ENCODE measurements at places on chromosomes 13 and 19. TPM values are rescaled to one million over a fixed set of nuclear protein-coding genes. Genes with fewer than 3 reads are reported as not detected.

Gene MEX3D
- total RNA-seq = 105 TPM

Gene S1PR4
- total RNA-seq = not detected

Gene ZNF473
- total RNA-seq = 15.5 TPM

Gene POSTN
- 0.31 TPM for total RNA-seq

Gene UQCRFS1
- 52.4 TPM for total RNA-seq

Gene PROZ
- not detected for total RNA-seq

Gene CD79A
- 1.0 TPM for total RNA-seq

Gene LYPD3
- not detected for total RNA-seq

Gene SERPINE3
- not detected for total RNA-seq

Gene FUT2
- not detected for total RNA-seq

Gene NKPD1
- not detected for total RNA-seq

- peak; percentile 41 for DNase-seq
These were observed 16.1 kb downstream of the LGALS16 start for GRCh38 chr19:39671739-39672363.

- peak; percentile 62 for DNase-seq
These were observed 20.4 kb upstream of the ZNF91 start for GRCh38 chr19:23415561-23416191.

DNA sequence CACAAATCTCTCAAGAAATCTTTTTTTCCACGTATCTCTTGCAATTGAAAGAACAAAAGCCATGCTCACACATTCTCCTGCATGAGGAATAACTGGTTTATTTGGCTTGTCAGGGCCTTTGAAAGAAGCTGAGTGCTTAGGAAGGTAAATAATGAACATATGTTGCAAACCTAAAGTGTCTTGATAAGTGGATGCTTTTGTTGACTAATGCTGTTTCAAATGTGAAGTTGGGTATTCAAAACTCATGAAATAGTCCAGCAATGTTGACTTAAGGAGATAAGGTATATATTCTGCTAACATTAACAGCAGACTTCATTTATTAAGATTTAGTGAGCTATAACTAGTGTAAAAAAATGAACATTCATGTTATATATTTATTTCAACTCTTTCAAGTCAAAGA is 1792.7 kb upstream of the MIR17HG start:
- no peak for DNase-seq

DNA sequence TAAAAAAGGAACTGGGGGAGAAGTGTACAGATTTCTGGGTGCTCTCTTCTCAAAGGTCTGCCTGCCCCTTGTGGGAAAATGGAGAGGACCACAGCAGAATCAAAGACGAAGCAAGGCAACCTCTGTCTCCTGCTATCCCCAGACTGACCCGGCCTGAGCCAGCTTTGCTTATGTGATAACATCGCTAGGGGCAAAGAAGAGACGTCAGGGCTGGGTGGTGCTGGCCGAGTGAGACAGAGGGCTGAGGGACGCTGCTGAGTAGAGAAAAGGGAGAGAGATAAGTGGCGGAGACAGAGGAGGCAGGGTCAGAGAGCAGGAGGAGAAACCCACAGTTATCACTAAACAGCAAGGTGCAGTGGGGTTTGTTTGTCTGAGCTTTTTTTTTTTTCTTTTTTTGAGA is 4.6 kb upstream of the MUC16 start:
- no peak for DNase-seq

- DNase-seq = no peak
These were observed 609 bp downstream of the ZAR1L start for GRCh38 chr13:32314271-32315237.

DNA sequence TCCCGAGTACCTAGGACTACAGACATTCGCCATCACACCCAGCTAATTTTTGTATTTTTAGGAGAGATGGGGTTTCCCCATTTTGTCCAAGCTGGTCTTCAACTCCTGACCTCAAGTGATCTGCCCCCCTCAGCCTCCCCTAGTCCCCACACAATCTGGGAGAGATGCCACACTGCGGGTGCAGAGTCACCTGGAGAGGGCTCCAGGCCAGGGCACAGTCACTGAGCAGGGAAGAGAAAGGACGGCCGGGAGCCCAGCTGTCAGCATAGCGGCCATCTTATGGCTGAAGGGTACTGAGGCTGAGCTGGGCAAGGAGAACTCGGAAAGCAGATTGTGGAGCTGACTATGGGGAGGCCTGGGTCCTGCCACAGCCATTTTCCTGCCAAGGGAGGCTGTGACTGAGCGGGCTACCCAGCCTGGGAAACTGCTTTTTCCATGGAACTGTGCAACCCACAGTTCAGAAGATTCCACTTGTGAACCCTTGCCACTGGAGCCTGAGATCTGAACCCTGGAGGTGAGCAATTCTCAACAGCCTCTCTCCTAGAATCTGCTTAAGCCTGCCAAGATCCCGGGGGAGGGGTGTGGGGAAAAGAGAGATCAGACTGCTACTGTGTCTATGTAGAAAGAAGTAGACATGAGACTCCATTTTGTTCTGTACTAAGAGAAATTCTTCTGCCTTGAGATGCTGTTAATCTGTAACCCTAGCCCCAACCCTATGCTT is 109.2 kb downstream of the ZNF486 start:
- no peak for DNase-seq

- no peak for DNase-seq
These were observed 41.0 kb downstream of the KL start for GRCh38 chr13:33057019-33057780.

DNA sequence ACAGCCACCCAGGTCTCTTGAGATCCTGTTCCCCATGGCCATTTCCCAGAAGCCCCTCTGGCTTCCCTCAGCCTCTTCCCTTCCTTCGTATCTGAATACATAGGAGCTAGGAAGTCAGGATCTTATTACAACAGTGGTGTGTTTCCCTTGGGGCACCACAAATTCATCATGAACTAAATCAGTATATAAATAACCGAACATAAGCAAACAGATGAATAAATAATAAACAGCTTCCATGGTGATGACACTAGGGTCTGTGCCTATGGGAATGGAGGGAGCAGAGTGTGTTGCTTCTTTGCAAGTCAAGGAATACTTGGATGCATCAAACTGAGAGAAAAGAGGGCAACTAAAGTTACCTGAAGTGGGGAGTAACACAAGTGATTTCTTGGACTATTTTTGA is 527.6 kb downstream of the LMO7 start:
- DNase-seq = no peak

GRCh38 chr13:109875746-109876145 is 89.4 kb upstream of the IRS2 start:
- DNase-seq = no peak

- no peak for DNase-seq
These were observed 45.7 kb downstream of the C1QTNF9 start for GRCh38 chr13:24355103-24355502.

GRCh38 chr13:109762791-109763190 is 23.6 kb downstream of the IRS2 start:
- no peak for DNase-seq

DNA sequence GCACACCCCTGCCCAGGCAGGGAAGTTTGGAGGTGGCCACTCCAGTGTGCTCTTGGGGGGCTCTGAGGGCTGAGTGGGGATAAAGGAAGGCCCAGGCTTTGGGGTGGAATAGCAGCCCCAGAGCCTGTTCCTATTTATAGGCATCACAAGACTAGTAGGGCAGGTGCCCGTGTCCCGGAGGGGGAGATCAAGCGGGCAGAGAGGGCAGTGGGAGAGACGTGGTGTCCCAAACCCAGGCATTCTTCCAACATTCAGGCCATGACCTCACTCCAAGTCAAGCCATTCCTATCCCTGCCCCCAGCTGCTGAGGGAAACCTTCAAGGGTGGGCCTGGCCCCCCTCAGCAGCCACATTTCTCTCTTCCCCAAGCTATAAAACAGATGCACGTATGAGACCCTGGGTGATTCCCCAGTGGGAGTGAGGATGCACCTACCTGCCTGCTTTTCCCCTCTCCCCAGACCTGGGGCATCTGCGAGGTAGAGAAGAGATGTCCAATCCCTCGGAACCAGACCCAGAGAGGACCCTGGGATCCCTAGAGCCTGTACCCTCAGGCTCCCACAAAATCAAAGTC is 3.9 kb downstream of the WIZ start:
- no peak for DNase-seq

- DNase-seq = no peak
These were observed 82.4 kb downstream of the GGACT start for GRCh38 chr13:100506154-100506553.

GRCh38 chr13:30908416-30908980 is 2.4 kb downstream of the MEDAG start:
- DNase-seq = peak; percentile 8

GRCh38 chr19:18975011-18975410 is 34.0 kb upstream of the HOMER3 start:
- no peak for DNase-seq

DNA sequence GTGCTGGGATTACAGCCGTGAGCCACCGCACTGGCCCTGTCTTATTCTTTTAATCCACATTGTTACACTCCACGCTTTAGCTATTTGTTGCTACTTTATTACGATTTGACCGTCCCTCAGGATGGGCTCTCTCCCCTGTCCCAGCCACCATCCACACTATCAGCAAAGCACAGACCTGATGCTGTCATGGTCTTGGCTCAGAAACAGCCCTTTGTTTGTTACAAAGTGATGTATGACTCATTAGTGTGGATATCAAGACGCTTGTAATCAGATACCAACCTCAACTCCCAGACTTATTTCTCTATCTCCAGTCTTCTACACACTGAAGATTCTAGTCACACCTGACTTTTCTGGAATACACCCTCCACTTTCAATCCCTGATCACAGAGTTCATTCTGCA is 84.6 kb upstream of the FREM2 start:
- no peak for DNase-seq

GRCh38 chr13:67204764-67205163 is 25.4 kb downstream of the PCDH9 start:
- no peak for DNase-seq
